Epithelial cell of prostate (primary cell): ENCODE measurements at places on chromosomes 3 and 15.

DNA sequence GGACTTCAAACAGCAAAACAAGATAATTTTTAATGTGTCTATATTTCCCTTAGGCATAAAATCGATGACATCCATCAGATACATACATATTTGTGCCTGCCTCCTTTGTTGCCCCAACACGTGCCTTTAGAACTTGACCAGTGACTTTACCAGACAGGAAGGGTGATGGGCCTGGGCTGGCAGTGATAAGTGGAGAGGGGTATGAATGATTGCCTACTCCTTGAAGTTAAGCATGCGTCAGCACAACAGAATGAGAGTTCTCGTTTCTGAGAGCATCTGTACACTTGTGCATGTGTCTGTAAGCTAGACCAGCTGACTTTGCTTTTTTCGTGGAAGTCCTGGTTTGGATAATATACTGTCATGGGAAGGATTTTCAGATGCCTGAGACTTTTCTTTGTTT lies 54.9 kb upstream of the COL6A6 start:
- no peak for DNase-seq

- DNase-seq = no peak
These were observed 135.6 kb upstream of the STAC start for GRCh38 chr3:36244728-36245127.

DNA sequence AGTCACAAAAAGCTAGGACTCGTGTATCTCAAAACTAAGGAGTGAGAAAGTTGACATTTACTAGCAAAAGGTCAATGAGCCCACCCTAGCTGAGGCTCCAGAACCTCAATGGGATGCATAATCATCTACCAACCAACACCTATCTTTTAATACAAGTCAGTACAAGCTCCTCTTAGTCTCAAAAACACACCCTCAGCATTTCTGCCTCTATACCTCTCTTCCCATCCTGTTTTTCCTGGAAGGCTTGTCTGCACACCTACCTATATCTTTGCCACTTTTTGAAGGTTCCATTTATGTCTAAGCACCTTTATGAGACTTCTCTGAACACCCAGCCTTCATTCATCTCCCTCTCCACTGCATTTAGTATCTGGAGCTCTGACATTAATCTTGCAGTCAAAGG lies 10.0 kb downstream of the WWTR1 start:
- DNase-seq = no peak

- DNase-seq = no peak
These were observed 92.9 kb downstream of the RAB11A start for GRCh38 chr15:65962187-65962586.

DNA sequence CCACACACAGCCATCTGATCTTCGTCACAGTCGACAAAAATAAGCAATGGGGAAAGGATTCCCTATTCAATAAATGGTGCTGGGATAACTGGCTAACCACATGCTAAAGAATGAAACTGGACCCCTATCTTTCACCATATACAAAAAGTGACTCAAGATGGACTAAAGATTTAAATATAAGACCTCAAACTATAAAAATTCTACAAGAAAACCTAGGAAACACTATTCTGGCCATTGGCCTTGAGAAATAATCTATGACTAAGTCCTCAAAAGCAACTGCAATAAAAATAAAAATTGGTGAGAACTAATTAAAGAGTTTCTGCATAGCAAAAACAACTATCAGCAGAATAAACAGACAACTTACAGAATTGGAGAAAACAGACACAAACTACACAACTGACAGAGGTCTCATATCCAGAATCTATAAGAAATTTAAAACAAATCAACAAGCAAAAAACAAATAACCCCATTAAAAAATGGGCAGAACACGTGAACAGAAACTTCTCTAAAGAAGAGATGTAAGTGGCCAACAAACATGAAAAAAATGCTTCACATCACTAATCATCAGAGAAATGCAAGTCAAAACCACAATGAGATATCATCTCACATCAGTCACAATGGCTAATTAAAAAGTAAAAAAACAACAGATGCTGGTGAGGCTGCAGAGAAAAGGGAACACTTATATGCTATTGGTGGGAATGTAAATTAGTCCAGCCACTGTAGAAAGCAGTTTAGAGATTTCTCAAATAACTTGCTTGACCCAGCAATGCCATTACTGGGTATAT lies 104.0 kb downstream of the NR1I2 start:
- DNase-seq = no peak

DNA sequence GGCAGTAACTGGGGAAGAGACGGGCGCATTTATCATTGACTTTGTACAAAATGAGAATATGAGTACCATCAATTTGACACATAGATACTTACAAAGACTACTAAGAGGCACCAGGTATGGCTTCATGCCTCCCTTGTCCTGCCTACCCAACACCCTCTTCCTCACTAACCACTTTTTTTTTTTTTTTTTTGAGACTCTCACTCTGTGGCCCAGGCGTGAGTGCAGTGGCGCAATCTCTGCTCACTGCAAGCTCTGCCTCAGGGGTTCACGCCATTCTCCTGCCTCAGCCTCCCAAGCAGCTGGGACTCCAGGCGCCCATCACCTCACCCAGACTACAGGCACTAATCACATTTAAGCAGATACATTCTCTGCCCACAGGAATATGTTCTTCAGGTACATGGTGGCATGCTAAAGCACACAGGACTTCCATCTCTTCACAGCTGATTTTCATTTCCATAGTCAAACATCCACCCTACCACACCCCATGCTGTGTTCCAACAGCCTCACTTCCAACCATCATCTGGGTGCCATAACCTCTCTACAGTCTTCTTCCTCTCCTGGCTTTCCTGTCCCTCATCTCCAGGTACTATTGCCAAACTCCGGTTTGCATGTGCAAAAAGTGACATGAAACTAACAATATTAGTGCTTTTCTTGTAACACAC lies 41.7 kb downstream of the RAB27A start:
- no peak for DNase-seq

GRCh38 chr3:141243271-141243707 lies 11.7 kb downstream of the PXYLP1 start:
- DNase-seq = no peak

DNA sequence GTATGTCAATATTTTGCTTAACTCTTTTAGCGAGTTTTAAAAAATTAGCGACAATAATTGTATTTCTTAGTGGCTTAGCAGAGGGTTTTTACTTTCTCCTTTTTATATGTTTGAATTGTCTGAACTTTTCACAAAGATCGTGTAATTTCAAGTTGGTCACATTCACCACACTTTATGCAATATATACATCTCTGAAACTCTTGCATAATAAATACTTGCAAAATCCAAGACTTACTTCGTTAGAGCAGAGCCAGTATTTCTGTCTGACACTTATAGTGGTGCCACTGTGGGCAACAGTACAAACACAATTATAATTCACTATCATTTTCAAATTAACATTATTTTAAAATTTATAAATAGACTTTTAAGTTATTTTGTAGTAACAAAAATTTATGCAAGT lies 62.0 kb downstream of the SUCNR1 start:
- DNase-seq = no peak

- DNase-seq = no peak
These were observed 50.0 kb downstream of the SMAD6 start for GRCh38 chr15:66752078-66752477.

DNA sequence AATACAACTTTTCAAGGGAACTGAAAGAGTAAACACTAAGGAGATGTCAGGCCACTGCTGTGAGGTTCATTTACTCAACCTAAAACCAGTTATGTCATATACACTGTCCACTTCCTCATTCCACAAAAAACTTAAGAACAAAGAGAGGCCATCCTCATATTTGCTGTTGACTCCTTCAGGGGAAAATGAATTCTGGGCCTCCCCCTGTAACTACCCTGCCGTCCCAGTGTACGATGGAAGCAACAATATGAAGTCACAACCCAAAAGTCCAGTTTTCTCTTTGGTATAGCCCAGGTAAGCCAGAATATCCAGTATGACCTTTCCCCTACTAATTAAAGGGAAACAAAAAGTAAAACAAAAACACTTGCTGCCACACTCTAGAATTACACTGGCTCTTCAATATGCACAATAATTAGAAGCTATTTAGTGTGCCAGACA lies 16.2 kb downstream of the CEP152 start:
- DNase-seq = no peak

DNA sequence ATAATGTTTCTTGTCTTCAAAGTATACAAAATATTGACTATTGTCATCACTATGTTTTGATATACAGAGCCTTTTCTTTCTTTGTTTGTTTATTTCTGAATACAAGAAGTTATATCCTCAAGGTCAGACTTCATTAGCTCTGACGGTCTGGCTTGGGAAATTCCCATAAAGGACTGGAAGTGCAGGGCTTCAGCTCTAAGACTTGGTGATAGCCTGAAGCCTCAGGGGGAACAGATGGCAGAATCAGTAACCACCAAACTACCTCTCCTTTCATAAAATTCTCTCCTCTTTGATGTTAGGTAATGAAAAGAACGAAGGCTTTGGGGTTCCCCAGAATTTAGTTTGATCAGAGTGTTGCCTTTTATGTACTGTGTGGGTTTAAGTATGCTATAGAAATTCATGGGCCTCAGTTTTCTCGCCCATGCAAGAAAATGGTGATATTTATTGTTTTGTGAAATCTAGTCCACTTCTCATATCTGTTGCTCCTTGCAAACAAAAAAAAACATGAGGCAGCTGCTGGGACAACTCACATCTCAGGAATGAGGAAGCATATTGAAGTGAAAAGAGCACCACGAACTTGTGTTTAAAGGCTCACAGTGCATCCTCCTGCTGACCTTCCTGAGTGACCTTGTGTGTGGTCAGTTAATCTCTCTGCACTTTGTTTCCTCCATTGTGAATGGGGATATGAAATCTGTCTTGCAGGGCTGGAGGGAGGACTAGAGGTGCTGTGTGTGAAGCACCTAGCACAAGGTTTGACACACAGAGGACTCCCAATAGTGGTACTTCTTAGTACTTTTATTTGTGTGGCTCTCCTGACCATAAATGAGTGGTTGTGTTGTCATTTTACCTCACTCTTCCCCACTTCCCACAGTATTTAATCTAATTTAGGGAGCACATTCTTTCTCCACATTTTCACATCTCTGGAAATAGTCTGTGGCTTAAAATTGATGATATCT lies 569.8 kb upstream of the IL12A start:
- DNase-seq = peak; percentile 6

GRCh38 chr3:195549931-195550519 lies 6.9 kb upstream of the PPP1R2 start:
- no peak for DNase-seq

DNA sequence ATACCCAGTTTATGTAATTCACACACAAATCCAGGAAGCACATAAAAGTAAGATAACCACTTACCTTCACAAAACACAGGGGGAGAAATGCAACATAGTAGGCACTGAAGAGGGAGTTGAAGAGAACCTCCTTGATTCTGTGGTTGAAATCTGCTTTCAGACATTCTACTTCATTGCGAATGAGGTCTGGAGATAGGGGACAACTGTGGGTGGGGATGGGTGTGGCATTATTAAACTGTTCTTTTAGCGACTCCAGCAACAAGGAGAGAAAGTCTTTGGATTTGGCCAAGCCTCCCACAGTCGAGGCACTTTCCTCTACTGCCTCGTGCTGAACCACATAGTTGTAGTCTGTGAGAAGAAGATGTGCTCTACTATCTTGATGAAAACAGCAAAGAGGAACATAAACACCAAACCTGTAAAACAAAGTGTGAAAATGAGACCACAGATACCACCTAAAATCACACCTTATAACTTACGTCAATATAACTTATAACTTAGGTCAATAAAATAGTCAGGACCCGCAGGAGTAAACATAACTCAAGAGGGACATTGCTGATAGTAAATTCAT lies 25.6 kb downstream of the TMEM39A start:
- DNase-seq = no peak

DNA sequence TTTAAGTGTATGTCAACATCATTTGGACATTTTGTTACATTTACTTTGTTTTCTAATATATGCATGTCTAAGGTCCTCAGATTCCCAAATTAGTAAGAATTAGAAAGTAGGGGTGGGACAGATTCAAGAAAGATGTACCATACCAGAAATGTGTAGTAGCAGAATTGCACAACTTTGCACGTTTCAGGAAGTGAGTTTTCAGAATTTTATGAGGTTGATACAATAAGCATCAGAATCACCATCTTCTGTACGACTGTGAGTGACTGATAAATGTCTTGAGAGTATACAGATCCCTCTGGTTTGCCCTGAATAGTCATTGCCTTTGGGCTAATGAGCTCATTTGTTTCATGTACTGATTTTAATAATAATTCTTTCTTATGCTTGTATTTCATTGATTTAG lies 9.3 kb downstream of the ARIH2 start:
- DNase-seq = no peak

DNA sequence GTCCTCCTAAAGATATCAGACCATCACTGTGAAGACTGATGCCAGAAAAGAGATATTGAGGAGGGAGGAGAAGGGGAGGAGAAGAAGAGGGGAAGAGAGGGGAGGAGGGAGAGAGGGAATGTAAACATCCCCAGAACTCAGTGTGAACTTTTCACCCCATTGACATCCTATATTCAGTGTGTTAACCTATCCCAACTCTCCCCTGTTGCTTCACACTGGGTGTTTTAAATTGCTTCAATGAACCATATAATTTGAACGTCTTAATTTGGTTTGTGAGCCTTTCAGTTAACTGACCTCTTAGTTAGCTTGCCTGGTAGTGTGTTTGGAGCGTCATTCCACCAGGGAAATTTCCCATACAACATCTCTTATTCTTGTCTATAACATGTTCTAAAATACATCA lies 29.8 kb upstream of the PTPRG start:
- no peak for DNase-seq

GRCh38 chr3:156579427-156579851 lies 24.5 kb upstream of the SSR3 start:
- DNase-seq = peak; percentile 16

- DNase-seq = peak; percentile 3
These were observed 26.9 kb downstream of the PIERCE2 start for GRCh38 chr15:55434989-55435825.

GRCh38 chr3:53688989-53689388 lies 157.2 kb downstream of the CHDH start:
- DNase-seq = no peak

DNA sequence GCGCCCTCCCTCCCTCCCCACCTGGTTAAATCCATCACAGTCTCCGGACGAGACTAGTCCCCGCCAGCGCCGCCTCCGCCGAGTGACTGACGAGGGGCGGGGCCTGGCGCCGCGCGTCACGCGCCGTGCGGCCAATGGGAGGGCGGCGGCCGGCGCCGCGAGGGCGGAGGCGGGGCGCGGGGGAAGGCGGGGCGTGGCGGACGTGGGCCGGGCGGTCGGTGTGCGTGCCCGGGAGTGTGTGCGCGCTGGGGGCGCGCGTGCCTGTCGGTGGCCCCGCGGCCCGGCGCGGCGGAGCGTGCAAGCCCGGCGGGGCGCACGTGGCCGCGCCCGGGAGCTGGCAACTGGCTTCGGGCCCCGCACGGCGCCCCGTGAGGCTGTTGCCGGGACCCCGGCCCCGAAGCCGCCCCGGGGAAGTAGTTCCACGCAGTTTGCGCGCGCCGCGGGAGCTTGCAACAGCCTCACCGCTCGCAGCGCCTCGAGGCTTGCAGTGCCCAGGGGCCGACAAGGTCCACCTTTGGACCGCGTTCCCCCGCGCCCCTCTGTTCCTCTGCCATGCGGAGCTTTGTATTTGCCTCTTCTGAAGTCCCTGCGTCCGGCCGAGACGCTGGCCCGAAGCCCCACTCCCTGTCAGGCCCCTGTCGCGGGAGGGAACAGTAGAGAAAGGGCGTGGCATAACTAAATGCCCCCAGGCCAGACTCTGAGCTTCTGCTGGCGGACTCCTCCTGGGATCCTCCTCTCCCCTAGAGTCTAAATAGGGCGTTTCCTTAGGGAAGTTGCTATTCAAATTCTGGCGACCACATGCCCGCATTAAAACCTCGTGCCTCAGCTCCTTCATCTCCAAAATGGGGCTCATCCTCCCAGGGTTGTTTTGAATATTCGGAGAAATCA lies 400.9 kb downstream of the SHQ1 start:
- peak; percentile 46 for DNase-seq

GRCh38 chr3:114171677-114172076 lies 7.2 kb downstream of the DRD3 start:
- no peak for DNase-seq
